Lower lobe of right lung (tissue), 2 donors: ENCODE measurements at places on chromosomes 5 and 9.
A peak's percentile ranks its signal among the peaks of the same experiment; 100 is the strongest.

- DNase-seq, result no peak
Observed at GRCh38 chr9:133759146-133759900, 21.2 kb upstream of the SARDH start.

GRCh38 chr5:15834596-15835245 lies 334.7 kb downstream of the FBXL7 start:
- no peak for DNase-seq

GRCh38 chr5:179823937-179824744 lies 3.4 kb downstream of the SQSTM1 start:
- DNase-seq, result peak; percentile 42

- peak; percentile 87 for DNase-seq
Observed at GRCh38 chr5:137622850-137623249, 113.0 kb downstream of the KLHL3 start.

GRCh38 chr9:124880501-124880900 lies 18.6 kb downstream of the ARPC5L start:
- peak; percentile 3 for DNase-seq

DNA sequence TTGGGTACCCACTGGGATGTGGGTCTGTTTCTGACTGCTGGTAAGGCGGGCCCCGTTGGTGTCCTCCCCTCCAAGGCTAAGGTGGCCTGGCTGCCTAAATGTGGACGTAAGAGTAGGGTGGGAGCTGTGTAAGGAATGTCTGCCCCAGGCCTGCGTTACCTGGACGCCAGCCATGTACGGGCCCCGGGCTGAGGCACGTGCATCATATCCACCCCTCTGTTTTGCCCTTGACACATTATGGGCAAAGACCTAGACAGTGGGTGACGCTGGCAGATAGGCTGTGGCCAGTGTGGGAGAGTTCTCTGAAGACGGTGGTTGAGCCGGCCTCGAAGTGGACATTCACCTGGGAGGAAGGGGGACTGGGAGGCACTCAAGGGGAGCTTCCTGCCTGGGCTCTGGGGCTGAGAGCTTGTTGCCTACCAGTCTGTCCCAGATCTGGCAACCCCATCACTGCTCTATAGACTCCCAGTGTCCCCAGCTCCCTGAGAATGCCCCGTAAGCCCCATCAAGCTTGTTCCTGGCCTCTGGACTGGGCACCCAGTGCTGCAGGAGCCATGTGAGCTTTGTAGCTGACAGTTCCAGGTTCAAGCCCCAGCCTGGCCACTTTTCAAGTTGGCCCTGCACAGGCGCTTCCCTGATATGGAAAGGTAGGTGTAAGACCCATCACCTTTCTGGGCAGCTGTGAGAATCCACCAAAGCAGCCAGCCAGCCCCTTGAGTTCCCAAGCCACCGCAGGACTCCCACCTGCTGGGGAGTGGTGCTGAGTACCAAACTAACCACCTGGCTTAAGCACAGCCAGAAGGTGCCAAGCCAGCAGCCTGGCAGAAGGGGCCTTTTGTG lies 3.2 kb upstream of the PRR7 start:
- DNase-seq, result no peak

DNA sequence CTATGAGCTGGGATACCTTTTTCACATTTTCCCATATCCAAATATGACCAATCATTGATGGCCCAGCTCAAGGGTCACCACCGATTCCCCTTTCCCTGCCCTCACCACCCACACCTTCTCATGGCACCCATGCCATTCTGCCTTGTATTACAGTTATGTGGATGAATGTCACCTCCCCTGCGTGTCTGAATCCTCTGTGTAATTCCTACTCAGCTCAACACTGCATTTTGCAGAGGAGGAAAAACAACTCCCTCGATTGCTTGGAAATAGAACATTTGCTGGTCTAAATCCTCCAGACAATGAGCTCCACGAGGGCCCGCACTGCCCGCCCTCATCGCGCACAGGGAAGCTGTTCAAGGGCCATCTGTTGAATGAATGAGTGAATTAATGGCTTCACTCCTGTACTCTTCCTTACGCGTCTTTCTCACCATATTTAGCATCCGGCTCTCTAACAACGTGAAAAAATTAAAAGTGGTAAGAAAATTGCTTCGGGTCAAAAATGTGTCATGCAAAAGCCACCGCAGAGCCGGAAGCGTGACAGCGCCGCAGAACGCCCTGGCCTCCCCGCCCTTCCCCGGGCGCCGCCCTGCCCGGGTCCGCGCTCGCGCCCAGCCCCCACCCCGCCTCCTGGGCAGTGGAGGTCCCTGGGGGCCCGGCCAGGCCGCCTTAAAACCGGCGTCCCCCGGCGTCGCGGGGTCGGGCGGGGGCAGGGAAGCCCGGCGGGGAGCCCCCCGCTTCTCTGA lies 704 bp downstream of the SUSD1 start:
- DNase-seq, result peak; percentile 87

DNA sequence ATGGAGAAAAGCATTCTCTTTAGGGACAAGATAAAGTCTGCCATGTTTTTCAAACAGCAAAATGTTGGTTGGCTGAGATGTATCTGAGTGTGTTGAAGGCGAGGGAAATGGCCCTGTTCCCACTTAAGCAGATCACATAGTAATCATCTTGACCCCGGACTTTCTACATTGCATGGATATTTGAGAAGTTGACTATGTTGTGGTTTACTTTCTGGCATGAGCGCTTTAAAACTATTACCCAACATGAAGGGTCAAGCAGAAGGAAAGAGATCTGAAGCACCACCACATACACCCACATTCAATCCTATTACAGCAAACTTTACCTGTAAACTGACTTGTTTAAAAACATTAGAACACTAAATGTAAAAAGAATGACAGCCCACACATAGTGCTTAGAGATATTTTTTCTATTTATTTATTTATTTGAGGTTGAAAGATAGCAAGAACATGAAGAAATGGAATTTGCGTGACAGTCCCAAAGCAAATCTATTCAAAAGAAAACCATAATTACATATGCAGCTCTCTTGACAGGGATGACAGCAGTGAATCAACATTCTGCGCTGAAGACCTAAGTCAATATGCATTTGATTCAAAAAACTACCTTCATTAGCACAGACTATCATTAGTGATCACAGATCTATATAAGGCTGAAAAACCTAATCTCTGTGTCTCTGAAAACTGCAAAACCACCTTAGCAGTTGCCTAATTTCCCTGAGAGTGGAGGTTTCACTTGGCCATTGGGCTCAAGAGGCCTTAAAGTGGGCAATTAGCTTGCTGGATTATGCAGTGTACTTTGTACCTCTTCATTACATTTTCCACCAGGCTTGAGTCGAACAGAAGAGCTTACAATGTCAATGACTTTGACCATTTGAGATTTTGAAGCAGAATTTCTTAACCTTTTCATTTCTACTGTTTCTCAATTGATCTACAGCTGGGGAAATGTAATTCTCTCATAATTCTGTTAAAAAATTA lies 195.0 kb downstream of the PDE4D start:
- DNase-seq, result no peak

DNA sequence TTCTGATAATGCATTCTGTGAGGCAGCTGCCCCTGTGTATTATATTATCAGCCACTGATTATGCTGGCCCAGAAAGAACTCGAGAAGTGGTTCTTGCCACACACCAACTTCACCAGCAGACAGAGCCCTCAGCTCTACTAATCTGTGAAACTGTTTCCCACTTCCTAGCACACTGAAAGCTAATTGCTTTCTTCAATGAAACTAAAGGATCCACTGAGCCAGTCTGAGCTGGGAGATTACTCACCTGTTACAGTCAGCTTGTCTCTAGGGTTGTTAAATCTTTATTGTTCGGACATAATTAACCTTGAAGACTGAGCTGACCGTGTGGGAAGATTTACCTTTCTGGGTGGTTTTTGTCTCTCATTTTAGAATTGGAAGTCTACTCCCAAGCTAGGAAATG lies 263.2 kb downstream of the KCTD16 start:
- no peak for DNase-seq

- no peak for DNase-seq
Observed at GRCh38 chr9:91336786-91337185, 24.9 kb downstream of the AUH start.

GRCh38 chr5:41539454-41539853 lies 29.1 kb upstream of the PLCXD3 start:
- DNase-seq, result no peak

DNA sequence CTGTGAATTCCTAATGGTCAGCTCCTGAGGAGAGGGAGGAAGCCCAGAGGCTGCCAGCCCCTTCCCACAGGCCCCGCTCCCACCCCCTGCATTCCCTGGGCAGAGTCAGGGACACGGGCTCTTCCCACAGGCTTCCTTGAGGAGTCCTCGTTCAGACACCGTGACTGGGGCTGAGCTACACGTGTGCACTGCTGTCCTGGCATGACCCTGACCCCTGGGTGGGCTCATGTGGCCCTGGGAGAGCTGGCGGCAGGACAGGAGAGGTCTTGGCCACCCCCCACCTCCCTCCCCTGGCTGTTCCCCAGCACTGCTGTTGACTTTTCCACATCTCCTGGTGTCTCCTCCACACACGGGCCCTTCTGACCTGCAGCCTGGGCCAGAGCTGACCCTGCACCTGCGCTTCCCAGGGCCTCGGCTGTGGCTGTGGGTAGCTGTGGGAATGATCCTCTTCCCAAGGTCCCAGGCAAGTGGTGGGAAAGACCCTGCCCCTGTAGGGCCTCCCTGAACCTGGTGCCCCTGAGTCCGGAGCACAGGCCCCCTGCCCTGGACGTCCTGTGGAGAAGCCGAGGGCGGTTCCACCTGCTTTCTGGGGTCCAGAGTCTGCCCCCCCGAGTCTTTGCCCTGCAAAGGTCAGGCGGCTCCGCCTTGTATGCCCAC lies 56.5 kb upstream of the NKD2 start:
- no peak for DNase-seq

GRCh38 chr5:56816546-56817081 lies 1.3 kb downstream of the MAP3K1 start:
- peak; percentile 72 for DNase-seq

GRCh38 chr5:50763351-50763750 lies 96.9 kb downstream of the PARP8 start:
- no peak for DNase-seq

- DNase-seq, result no peak
Observed at GRCh38 chr5:153222936-153223335, 267.5 kb upstream of the GRIA1 start.

DNA sequence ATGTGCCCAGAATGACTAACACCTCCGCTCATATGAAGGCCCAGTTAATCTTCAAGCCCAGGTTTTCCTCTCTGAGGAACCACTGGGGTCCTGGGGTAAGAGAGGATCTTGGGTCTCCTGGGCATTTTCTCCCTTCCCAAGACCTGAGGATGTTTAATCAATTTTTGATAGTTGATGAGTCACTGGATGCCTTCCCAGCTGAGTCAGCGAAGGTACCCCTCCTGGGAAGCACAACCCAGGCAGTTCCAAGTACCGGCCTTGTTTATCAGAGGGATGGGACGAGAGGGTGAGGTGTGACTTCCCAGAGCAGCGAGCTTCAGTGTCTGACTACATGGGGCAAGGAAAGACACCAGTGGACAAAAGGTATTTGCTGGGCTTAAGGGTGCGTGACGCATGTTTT lies 119.6 kb upstream of the IL12B start:
- no peak for DNase-seq

- DNase-seq, result no peak
Observed at GRCh38 chr9:19675492-19675891, 113.3 kb downstream of the SLC24A2 start.

- no peak for DNase-seq
Observed at GRCh38 chr5:154086641-154087040, 47.9 kb downstream of the MFAP3 start.

DNA sequence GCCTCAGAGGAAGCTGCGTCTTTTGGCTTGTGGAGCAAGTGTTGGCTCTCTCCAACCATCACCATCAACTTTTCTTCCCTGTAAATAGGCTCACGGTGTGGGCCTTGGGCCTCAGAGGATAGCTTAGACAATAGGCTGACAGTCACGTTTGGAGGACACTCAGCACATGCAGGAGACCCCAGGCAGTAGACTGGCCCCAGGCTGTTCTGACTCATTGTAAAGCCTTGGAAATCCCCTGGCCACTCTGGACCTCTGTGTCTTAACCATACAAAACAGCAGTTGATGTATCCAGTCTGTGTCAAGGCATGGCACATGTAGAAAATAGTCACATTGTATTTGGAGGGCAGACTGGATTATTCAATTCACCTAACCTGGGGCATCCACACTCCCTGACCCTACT lies 18.6 kb downstream of the CD74 start:
- DNase-seq, result no peak

DNA sequence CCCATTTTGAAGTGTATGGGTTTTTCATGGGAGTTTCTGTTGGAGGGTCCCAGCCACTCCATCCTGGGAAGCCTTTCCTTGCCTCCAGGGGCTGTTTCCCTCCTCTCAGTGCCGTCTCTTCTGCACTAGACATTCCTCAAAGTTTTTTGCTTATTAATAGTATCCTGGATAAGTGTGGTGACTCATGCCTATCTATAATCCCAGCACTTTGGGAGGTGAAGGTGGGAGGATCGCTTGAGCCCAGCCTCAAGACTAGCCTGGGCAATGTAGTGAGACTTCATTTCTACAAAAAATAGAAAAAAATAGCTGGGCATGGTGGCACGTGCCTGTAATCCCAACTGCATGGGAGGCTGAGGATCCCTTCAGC lies 43.1 kb downstream of the RALGPS1 start:
- no peak for DNase-seq

GRCh38 chr5:31720004-31720403 lies 81.1 kb downstream of the PDZD2 start:
- no peak for DNase-seq

DNA sequence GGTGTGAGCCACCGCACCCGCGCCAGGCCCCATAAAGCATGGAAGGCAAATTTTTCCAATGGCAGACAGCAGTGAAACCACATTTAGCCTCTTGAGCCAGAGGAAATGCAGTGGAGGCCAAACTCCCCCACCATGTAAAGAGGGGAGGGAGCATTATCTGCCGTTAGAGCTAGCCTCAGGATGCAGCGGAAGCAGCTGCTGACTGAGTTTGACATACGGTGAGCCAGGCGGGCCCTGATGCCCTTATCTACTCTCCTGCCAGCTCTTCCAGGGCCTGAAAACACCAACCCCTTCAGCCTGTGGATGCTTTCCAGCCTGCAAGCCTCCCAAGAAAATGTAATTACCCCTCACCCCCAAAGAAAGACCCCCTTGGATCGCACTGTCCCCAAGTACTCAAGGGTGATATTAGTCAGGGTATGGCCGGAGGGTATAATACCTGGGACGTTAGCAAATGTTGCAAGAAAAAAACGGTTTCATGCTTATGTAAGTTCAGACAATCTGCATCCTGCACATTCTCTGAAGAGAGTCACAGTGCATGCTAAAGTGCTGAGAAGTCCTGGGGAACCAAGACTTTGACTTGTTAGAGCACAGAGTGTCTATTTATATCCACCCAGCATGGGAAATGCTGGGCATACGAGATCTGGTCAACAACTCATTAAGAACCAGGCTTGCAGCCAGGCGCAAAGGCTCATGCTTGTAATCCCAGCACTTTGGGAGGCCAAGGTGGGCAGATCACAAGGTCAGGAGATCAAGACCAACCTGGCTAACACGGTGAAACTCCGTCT lies 11.3 kb upstream of the GGTA1 start:
- DNase-seq, result no peak

DNA sequence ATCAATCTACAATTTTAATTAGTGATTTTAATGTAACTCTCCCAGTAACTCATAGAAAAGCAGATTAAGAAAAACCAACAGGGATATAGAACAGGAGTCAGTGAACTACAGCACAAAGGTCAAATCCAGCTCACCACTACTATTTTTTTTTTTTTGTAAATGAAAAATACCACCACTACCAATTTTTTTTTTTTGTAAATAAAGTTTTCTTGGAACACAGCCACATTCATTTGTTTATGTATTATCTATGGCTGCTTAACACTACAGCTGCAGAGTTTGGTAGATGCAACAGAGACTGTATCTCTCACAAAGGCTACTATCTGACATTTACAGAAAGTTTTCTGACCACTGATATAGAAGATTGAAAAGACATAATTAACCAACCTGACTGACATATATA lies 11.7 kb downstream of the ZNF510 start:
- DNase-seq, result no peak
